ENCODE measurements at places on chromosomes 7 and 10.
A peak's percentile ranks its signal among the peaks of the same experiment; 100 is the strongest.

GRCh38 chr7:103009466-103010185, 65.0 kb downstream of the FBXL13 start:
- DNase-seq: no peak

GRCh38 chr7:99665312-99666012, 14.3 kb downstream of the CYP3A5 start:
- DNase-seq: no peak

GRCh38 chr7:41351091-41351490, 351.8 kb downstream of the INHBA start:
- no peak for DNase-seq

GRCh38 chr7:36941359-36941758, 217.1 kb upstream of the AOAH start:
- no peak for DNase-seq

DNA sequence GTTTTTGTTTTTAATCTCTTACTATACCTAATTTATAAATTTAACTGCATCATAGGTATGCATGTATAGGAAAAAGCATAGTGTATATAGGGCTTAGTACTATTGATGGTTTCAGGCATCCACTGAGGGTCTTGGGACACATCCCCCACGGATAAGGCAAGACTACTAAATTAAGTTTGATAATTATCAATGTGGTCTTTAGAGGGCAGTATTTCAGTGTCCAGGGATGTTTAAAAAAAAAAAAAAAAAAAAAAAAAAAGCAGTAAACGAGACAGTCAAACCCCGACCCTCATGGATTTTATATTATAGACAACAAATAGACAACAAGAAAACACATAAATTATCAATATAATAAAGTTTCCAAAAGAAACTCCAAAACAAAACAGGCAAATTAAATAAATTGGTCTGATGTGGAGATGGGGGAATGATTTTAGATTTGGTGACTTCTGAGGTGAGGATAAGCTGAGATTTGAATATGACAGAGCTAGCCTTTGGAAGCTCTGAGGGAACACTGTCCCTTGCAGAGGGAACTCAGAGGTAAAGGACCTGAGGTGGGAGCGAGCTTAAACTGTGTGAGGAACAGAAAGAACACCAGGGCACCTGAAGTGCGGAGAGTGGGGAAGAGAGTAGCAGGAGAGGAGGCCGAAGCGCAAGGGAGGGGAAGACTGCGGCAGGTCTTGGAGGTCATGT, 14.8 kb downstream of the ACSM6 start:
- no peak for DNase-seq

DNA sequence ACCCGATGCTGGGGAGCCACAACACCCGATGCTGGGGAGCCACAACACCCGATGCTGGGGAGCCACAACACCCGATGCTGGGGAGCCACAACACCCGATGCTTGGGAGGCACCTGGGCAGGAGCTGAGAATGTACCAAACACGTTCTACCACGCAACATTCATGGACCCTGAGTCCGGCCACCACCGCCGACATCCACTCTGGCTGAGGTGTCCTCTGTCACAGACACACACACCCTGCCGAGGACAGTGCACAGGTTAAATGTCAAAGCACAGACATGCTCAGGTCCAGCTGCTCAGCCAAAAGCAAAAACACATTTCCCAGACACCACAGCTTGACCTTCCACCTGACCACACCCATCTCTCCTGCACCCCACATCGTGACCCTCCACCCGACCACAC, 148.4 kb downstream of the DIP2C start:
- no peak for DNase-seq

- no peak for DNase-seq
Observed at GRCh38 chr10:51564896-51565510, 134.4 kb downstream of the CSTF2T start.

DNA sequence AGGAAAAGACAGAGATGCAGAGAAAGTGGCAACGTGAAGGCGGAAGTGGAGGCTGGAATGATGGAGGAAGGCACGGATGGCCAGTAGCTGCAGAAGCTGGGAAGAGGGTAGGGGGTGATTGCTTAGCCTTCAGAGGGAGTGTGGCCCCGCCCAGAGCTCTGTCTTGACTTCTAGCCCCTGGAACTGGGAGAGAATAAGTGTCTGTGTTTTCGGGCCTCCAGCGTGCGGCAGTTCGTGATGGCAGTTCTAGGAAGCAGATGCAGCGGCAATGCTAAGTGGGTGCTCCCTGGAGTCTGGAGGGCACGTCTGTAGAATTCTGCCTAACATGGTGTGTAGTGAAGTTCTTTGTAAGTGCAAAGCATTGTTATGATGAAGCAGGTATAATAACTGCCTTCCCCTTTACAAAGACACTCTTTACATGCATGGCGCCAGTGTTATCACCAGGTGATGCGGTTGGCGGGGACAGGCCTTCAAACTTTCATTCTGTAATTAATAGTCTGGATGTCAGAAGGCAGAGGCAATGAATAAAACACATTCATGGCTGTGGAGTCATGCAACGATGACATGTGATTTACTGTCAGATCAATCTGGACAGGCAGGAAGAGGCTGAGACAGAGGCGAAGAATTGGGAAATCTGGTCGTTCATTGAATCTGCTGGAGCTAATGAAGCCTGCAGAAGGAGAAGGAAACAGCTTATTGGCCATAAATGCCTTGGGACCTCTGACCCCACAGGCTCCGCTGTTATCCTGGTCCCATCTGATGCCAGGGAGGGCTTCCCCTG, 228.6 kb downstream of the GLRX3 start:
- no peak for DNase-seq

GRCh38 chr10:50561816-50562215, 61.9 kb downstream of the SGMS1 start:
- DNase-seq: no peak

- DNase-seq: no peak
Observed at GRCh38 chr7:130560972-130561371, 69.1 kb downstream of the MEST start.

DNA sequence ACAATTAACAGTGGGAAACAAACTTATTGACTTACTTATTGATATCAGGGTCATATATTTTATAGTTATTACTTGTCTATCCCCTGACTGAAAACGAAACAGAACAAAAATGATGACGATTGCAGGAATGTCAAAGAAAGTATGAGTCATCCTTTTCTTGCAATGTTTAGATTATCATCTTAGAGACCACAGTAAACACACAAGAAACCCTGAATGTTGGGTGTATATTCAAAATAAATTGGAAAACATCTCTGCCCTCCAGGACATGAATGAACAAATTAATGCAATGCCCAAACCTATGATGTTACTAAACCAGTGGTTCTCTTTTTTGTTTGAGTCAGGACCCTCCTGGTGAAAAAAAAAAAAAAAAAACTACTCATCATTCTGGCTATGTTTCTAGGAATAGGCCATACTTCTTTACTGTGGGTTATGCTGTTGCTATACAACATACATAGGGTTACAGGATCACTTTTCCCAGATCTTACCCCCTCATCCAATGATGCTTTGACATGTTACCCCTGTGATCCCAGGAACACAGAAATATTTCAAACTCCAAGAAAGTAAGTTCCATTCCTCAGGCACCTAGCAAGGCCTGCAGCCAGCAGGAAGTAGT, 623.4 kb upstream of the IGFBP3 start:
- DNase-seq: no peak

GRCh38 chr7:140670343-140670935, 2.3 kb upstream of the ADCK2 start:
- no peak for DNase-seq

- no peak for DNase-seq
Observed at GRCh38 chr7:130875-131780, 61.2 kb upstream of the FAM20C start.

DNA sequence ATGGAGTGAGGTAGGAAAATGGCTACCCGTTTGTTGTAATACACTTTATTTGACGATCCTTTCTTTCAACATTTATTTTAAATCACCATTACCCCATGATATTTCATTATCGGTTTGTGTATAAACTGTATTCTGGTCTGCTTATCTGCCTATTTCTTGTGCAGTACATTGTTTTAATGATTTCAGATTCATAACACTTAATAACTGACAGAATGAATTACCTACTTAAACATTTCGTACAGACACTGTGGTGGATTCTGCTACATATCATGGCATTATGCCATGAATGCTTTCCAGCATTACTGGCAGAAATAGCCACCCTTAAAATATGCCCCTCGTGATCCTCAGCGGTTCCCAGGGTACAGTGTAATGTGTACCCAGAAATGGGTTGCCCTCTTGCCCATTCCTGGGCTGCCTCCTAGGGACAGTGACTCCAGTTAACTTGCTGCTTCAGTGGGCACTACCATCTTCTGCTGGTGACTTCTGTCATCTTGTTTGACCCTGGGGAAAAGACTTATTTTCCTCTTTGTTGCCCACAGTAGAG, 74.5 kb downstream of the C1GALT1 start:
- no peak for DNase-seq

DNA sequence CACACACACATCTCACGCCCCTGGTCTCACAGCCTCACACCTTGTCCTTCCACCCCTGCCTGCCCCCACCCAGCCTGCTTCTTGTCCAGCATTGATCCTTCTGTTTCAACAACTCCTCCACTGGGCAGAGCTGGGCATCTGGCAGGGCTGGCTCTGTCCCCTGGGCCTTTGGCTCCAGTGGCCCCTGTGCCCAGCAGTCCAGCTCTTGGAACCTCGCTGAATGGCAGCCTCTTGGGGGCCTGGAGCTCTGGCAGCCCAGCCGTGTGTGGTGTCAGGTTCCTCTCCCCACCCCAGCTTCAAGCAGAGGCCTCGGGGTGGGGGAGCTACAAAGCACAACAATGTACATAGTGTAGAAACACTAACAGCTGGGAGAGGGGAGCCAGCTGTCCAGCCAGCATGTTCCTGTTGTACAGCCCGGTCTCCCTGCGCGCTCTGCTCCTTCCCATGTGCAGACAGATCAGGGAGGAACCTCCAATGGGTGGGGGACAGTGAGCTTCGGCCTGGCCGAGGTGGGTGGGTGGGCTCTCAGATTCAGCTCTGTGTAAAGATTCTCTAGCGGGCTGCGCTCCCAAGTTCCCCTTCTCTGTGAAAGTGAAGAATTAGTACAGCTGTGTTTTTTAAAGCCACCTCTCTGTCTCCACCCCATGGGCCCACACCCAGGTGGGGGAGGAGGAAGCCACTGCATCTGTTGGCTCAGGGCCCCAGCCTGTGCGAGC, 19.4 kb downstream of the ZMIZ2 start:
- peak; percentile 63 for DNase-seq

GRCh38 chr10:122204691-122205489, 66.2 kb upstream of the BTBD16 start:
- no peak for DNase-seq

DNA sequence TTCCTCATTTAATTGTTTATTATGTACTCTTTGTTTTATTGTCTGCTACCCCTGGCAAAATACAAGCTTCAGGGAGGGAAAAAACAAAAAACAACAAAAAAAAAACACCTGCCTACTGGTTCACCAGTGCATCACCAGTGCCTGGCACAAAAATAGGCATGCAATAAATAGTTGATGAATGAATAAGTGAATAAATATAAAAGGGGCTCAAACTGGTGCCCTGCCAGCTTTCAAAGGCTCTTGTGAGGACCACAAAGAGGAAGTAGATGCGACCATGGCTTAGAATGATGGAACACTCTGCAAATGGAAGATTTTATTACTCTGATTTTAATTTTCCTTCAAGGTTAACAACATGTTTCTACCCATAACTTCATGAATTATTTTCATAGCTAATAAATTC, 213.0 kb upstream of the INHBA start:
- DNase-seq: no peak

- no peak for DNase-seq
Observed at GRCh38 chr7:139264220-139264619, 33.2 kb downstream of the UBN2 start.

GRCh38 chr10:5484205-5484604, 15.2 kb downstream of the CALML5 start:
- DNase-seq: no peak

DNA sequence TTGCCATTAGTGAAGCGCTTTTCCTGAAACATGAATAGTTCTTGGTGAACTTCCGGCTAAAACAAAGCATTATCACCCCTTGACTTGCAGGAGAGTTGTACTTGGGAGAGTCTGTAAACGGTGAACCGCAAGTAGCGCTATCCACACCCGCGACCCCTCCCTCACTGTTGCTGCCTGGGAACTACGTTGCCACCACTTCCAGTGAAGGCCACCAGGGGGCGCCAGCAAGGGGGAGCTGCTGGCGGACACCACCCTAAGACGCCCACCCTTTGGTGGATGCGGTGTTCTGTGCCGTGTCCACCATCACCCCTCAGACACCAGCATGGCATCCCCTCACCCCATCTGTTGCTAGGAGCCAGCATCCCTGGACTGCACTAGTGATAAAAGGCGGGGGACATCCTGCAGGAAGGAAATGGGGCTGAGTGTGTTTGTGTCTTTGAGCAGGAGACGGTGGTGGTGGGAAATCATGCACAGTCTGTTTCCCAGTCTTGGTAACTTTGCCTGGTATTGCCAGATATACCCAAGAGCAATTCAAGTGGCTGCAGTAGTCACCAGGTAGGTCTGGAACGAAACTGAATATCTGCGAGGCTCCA, 298.2 kb downstream of the FRMD4A start:
- DNase-seq: peak; percentile 48

DNA sequence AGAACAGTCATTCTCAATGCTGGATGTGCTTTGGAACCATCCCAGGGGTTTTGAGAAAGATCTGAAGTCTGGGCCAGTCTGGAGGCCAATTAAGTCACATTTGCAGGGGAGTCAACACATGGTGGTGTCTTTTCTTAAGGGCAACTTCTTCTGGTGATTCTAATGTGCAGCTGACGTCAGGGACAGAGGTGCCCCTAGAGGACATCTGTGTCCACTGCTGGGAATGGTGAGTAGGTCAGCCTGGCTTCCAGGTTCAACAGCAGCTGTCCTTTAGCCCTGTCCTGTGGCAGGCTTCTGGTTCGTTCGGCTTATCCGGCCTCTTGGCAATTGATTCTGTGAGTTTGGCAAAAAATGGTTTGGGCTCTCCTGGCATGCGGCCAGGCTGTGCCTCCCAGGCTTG, 269.7 kb upstream of the HABP2 start:
- no peak for DNase-seq

GRCh38 chr10:78742730-78743615, 325.8 kb upstream of the ZMIZ1 start:
- no peak for DNase-seq

DNA sequence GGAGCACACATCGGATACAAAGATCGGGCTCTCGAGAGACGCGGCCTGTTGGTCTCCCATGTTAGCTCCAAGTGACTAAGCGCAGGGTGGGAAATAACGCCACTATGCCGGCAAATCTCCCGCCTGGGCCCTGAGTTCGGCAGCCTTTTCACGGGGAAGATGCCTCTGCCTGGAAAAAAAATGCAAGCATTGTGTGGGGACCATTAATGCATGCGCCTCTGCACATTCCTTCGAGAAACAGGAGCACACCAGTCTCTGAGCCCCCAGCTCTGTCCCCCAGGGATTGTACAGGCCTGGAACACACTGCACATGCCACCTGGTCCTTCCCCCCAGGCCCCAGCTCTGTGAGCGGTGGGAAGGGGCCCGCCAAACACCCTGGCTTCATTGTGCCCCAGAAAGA, 44.1 kb downstream of the FBXW4 start:
- DNase-seq: no peak

Measured in activated CD8-positive, alpha-beta memory T cell treated with anti-CD3 and anti-CD28 coated beads, Interleukin-2, amount 10 ng/mL, durations not matched to agents 7 days and 5 days (primary cell).